ENCODE measurements at places on chromosomes 5 and 9.
A peak's percentile ranks its signal among the peaks of the same experiment; 100 is the strongest.

GRCh38 chr9:130186839-130187522 lies 14.8 kb downstream of the NCS1 start:
- DNase-seq, result no peak

- DNase-seq, result peak; percentile 46
These were observed 1.6 kb downstream of the ANXA6 start for GRCh38 chr5:151155775-151156506.

GRCh38 chr9:90020276-90020871 lies 415.6 kb downstream of the GADD45G start:
- DNase-seq, result no peak

DNA sequence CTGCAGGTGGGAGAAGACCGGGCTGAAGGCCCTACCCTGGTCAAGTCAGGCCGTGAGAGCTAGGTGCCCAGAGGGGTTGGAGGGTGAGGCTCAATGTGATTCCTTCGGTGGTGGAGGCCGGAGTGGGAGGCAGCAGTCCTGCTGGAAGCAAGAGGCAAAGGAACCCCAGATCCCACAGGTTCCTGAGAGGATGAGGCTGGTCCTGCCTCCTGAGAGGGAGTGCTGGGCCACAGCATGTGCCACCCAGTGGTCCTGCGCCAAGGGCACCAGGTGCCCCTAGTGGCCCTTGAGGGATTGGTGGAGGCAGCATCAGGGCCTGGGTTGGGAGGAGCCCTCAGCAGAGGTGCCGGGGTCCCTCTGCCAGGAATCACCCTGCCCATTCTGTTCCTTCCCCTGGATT lies 59.1 kb downstream of the BARX1 start:
- DNase-seq, result no peak

- DNase-seq, result no peak
These were observed 11.2 kb upstream of the PCDH1 start for GRCh38 chr5:141889282-141889871.

DNA sequence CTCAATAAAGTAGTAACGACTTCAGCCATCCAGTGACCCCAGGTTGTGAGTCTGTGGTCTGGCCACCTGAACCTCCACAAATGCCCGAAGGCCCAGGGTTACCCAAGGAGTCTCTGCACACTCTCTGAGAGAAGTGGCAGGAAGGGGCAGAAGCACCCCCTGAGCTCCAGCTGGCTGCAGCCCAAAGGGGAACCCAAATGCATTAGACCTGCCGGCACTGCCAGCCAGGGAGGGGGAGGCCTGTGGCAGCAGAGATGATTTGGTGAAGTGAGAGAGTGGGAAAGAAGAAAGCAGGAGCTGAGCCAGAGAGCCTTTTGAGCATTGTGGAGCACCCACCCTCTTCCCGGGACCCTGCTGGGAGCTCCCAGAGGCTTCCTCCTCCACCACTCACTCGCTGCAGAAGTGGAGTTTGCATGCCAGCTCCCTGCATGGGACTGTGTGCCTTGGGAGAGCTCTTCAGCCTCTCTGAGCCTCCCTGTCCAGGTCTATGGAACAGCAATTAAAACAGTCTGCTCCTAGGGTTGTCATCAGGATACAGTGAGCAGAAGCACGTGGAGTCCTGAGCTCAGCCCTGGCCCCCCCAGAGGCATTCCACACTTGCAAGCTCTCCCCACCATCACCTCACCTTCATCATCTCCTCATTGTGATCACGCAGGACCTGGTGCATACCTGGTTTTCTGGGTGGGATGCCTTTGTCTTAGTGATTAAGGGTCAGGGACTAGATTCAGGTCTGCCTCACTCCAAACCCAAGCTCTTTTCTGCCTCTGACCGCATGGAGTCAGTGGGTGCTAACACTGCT lies 13.8 kb upstream of the ANGPTL2 start:
- no peak for DNase-seq

GRCh38 chr5:172175263-172175719 lies 12.7 kb downstream of the STK10 start:
- peak; percentile 97 for DNase-seq

GRCh38 chr5:26622947-26623346 lies 415.4 kb downstream of the CDH9 start:
- DNase-seq, result no peak

DNA sequence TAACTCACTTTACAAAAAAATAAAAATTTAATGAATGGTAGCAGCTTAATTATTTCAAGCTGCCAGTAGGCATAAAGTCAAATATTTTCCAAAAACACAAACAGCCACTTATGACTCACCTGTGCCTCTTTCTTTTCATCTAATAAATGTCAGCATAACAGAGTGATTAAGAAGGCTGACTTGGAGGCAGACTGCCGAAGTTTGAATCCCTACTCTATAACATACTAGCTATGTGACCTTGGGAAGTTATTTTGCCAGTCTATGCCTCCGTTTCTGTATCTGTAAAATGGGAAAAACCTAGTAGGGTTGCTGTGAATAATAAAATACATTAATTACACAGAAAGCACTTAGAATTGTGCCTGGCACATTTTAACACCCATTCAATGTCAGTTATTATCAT lies 33.8 kb downstream of the FANCC start:
- DNase-seq, result no peak

GRCh38 chr9:113381909-113382411 lies 5.2 kb upstream of the HDHD3 start:
- DNase-seq, result no peak

GRCh38 chr9:23663946-23664345 lies 162.1 kb downstream of the ELAVL2 start:
- DNase-seq, result no peak

DNA sequence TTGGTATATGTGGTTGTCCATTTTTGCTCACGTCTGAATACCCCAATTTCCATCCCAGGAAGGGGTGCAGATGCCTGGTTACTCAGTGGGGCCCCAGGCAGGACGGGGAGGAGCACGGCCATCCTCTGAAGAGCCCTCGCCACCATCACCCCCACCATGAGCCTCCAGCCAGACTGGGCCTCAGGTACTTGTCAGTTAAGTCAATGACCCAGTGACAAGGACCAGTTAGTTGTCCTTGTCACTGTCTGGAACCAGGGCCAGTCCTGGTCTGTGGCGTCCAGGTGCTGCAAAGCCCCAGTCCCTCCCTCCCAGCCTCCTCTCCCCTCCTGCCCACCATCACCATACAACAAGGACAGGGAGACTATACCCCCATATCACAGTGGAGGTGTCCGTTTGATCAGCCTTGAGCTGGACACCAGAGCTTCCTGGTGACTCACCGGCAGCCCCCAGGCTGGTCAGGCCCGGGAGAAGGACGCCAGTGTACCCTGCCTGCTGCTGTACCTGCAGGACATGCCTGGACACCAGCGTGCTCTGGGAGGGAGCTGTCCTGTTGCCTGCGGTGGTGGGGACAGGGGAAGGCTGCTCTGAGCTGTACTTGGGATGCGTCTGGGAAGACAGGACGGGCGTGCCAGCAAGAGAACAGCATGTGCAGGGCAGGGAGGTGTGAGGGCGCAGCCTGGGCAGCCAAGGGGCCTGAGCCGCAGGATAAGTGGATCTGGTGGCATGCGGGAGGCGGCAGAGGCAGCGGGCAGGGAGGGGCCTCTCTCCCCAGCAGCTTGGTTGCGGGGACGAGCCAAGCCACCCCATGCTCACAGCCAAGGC lies 32.6 kb upstream of the TTLL11 start:
- no peak for DNase-seq

DNA sequence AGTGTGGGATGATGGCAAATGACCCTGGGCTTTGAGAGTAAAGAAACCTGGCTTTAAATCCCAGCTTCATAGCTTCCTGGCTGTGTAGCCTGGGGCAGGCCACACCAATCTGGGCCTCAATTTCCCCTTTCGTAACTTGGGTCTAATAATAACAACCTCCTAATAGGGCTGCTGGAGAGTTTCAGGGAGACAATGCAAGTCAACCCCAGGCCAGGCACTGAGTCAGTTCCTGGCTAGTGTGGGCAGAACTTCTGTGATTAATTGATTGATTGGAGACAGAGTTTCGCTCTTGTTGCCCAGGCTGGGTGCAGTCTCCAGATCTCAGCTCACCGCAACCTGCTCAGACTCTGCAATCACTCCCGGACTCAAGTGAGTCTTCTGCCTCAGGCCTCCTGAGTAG lies 3.3 kb upstream of the SH2D3C start:
- no peak for DNase-seq

- DNase-seq, result peak; percentile 81
These were observed 40.5 kb downstream of the C9orf50 start for GRCh38 chr9:129580211-129580915.

- DNase-seq, result no peak
These were observed 1.7 kb upstream of the ACO1 start for GRCh38 chr9:32382565-32383320.

- DNase-seq, result no peak
These were observed 4.7 kb downstream of the PDLIM4 start for GRCh38 chr5:132261881-132262845.

DNA sequence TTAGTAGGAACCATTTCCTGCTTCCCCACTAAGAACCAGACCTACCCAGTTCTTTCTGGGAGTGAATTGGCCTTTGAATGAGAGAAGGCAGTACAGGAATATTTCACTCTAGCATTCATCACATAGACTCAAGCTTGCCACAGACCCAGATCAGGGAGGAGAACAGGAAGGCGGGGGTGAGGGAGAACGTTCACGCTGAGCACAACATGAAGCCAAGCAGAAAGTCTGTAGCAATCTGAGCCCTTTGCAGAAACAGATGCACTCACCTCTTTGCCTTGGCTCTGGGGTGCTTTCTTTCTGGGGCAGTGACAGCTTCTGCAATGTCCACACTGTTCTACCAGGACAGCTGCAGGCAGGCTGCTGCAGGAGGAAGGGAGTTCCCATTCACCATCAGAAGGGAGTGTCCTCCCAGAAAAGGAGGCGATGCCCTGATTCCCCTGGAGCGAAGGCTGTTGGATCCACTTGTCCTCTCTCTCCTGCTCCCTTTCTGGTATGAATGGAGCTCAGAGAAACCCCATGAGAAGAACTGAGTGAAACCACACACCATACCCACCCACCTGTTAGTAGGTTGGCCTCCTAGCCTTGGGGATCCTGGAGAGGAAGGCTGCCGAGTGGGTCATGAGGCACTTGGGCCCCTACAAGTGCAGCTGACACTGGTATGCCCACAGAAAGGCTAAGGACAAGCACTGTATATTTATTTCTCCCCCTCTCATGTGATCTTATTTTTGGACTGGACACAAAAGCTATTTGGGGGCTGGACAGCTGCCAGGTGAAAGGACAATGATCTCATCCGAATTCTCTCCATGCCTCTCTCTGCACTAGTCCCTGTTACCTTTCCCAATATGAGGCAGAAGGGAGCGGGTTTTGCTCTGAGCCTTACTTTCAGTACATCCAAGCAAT lies 11.7 kb upstream of the FGF1 start:
- no peak for DNase-seq

- no peak for DNase-seq
These were observed 3.4 kb downstream of the NTMT1 start for GRCh38 chr9:129629251-129629820.

DNA sequence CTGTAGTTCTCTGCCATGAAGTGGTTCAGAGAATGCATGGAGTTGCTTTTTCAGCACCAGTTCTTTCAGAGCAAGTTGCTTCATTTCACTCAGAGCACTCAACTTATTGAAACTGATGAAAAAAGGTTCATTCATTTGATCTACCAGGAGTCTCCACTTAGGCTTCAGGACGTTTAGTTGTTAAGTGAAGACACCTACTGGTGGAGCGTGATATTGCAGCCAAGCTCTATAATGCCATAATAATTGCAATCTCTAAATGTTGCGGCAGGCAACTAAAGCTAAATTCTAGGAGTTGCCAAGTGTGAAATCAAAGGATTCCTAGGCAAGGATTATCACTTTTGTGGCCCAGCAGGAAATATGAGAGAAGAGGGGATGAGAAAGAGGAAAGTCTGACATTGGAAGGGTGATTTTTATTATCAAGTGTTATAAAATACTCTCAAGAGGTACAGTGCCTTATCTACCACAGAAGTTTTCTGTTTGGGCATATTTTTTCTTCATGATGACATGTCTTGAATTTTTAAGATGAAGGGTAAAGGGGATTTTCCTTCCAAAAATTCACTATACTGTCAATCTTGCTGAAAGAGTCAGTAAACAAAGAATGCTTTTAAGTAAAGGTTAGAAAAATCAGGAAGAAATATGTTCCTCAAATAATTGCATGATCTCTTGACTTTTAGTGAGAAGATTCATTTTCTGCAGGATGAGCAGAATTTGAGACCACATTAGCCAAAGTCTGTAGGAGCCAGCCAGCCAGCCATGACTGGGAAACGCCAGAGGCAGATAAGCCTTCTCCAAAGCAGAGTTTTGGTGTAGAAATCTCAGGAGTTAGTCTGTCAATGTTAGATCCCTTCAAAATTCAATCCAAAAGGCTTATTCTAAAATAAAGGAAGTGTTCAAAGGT lies 83.4 kb downstream of the SH3PXD2B start:
- DNase-seq, result peak; percentile 69

DNA sequence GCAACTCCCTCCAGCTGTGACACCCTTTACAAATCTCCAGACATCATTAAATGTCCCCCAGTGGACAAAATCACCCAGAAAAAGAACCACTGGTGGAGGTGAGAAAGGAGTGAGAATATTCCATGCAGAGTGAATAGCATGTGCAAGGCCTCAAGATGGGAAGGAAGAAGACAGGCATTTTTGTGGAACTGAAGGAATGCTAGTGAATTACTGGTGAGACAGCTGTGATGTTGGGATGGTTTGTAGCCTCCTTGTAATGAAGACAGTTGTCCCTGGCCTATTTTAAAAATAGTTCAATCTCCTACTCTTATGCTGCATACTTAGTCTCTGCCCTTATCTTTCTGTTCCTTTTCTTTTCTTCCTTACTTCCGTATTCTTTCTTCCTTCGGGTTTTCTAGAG lies 124.9 kb upstream of the RPS23 start:
- DNase-seq, result no peak

DNA sequence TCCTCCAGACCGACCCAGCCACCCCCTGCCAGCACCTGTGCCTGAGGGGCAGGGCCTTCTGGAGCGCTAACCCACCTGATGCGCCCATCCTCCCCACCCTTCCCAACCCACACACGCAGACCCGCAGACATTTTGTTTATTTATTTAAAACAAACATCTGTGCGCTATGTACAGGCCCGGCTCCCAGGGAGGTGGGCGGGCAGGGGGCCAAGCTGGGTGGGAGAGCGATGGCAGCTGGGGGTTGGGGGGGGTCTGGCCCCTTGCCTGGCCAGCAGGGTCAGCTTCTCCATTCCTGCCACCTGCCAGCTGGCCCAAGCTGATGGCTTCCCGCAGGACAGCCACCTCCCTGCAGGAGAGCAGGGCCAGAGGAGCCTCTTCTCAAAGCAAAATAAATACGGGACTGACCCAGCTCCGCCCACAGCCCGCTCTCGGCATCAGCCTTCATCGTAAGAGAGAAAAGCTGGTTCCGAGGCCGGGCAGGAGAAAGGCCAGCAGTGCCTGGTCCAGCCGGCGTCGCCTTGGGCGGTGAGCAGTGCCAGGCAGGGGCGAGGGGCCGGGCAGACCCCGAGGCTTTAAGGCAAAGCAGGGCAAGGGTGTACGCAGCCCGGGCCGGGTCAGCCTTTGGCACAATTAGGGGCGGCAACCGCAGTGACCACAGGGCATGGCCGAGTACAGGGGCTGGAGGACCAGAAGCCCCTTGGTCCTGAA lies 10.9 kb upstream of the CLIC3 start:
- DNase-seq, result no peak
